ENCODE measurements at places on chromosomes 1 and 21.

- no peak for DNase-seq
These were observed 163.9 kb upstream of the DPT start for GRCh38 chr1:168892931-168893330.

GRCh38 chr1:116096013-116096618 is 15.1 kb upstream of the MAB21L3 start:
- DNase-seq: no peak

- DNase-seq: no peak
These were observed 252.8 kb upstream of the ADGRL2 start for GRCh38 chr1:81547912-81548303.

DNA sequence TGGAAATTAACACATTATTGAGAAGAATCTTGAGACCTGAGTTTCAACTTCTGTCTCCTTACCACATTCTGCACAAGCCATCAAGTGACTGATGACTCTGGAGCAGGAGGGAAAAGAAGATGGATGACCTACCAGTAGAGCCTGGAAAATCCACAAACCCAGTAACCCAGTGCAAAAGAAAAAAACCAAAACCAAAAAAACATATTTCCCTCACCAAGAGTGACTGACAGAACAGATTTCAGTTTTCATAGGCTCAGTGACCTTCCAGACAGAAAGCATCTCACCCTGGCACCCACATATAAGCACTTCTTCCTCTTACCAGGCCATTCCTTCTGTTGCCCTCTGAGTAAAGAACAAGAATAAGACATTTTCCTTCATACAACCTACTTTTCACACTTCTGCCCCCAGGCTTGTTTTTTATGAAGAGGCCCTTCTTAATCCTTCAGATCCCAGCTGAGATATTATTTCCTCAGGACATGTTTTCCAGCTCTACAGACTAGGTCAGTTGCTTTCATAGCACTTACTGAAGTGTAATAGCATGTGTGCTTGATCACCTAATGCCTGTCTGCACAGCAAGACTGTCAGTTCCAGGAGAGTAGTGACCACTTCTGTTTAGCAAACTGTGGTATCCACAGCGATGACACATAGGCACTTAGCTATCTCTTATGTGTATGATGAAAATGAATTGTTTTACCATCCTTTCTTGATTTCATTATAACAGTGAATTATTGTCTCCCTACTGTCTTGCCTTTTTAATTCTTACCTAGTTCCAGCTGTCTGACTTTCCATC is 4.0 kb downstream of the TSACC start:
- DNase-seq: no peak
